Stimulated activated CD8-positive, alpha-beta memory T cell treated with anti-CD3 and anti-CD28 coated beads, Interleukin-2, amount 100 ng/mL, for 48 hours (primary cell): ENCODE measurements at places on chromosomes 16 and 17.

DNA sequence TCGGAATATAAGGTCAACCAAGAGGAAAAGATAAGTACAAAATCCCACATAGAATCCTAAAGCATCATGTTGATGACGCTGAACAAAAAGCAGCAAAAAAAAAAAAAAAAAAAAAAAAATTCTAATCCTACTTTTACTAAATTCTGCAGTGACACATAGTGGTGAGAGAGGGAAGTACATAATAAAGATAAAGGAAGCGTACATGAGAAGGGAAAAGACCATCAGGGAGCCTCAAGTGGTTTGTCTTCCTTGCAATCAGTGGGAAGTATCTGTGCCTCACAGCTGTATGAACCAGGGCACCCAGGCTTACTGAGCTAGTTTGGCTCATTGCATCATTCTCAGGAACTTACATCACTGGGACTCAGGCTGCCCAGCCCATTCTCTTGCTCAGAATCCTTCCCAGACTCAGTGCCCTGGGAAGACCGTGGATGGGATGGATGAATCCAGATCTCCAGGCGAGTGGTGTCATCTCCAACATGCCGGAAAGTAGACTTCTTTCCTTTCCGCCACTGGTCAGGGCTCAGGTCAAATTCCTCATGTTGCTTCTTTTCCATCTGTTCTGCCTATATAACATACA lies 21.2 kb downstream of the SMG6 start:
- DNase-seq = no peak

DNA sequence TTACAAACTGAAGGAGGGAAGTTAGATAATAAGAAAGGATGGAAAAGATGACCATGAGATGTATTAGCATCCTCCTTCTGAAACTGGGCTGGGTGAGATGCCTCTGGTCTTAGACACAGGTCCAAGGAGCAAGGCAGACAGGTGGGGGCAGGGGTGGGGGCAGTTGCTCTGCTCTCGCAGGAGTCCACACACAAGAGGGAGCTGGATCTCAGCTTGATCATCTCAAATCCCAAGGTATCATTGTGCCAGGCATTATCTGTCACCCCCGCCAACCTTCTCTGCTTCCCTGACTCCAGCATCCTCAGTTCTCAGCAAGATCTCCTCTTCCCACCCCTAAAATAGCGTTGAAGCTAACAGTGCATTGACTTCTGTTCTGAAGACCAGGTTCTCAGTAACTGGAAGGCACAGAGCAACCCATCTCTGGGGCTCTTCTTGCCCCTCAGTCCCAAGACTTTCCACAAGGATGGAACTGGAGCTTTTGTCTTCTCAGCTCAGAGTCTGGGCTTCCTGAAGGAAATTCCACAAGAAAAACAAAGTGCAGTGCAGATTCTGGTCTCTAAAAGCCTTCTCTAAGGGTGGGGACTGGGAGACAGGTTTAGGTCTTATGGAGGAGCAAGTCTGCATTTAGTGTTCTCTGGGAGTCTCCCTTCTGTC lies 1.6 kb downstream of the FLOT2 start:
- no peak for DNase-seq

DNA sequence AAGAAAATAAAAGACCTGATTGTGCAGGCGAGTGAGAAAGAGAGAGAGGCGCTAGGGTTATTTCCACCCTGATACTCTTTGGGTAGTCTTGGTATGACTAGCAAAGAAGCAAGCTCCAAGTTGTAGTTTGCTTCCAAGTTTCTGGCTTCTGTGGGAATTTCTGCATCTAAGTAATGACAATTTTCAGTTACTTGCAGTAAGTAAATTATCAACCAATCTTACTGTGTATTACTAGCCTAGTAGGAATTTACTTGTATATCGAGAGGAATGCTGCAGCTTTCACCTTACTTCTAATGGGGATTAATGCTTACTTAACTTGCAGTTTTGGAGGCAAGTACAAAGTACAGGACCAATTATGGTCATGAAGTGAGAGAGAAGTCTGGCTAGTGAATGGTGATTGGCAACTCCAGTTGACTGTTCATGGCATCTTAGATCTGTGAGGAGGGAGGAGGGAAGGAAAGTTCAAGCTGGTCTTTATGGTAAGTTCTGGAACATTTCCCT lies 31.9 kb downstream of the TENT4B start:
- no peak for DNase-seq

GRCh38 chr16:4049031-4049430 lies 67.2 kb downstream of the ADCY9 start:
- DNase-seq = no peak

DNA sequence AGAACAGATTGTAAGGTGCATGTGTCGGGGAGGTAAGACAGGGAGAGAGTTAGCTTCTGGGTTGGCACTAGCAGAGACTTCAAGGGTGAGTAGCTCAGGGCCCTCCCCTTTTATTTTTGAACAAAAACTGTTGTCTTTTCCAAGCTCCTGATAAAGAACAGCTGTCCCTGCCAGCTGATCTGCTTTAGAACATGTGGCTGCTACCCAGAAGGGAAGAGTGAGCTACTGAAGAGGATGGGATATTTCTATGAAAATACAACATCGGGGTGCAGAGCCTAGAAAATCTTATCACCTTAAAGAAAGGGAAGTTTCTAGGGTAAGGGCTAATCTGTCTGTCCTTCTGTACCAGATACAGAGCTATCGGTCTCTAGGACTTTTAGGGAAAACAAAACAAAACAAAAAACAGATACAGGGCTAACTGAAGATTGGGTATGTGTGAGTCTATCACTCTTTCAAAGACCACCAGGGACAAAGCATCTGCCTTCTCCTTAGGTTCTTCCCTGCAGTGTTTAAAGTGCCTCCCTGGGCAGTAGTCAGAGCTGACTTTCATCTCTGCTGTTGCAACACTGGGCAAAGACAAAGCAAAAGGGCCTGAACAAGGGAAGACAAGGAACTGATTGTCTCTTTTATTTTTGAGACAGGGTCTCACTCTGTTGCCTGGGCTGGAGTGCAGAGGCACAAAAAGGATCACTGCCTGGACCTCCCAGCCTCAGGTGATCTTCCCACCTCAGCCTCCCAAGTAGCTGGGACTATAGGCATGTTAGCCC lies 5.0 kb upstream of the DHRS13 start:
- DNase-seq = no peak
